ENCODE measurements at places on chromosomes 6 and 20. TPM values are rescaled to one million over a fixed set of nuclear protein-coding genes. Genes with fewer than 3 reads are reported as not detected.

GRCh38 chr6:5524110-5524509 lies 262.8 kb downstream of the FARS2 start:
- DNase-seq, result no peak

GRCh38 chr6:144362042-144363018 lies 77.2 kb downstream of the UTRN start:
- DNase-seq, result no peak

DNA sequence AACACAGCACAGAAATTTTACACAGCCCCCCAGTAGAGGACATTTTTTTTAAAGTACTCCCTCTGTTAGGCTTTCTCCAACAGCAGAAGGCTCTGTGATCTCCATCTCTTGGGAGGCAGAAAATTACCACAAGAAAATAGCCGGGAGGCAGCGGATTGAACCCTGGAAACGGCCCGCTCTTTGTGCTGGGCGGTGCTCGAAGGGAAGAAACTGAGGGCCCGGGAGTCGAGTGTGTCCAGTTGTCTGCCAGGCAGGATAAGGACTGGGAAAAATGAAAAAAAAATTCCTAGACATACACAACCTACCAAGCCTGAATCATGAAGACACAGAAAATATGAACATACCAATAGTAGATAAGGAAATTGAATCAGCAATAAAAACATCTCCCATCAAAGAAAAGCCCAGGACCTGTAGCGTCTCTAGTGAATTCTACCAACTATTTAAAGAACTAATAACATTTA lies 31.5 kb downstream of the POM121L2 start:
- no peak for DNase-seq

DNA sequence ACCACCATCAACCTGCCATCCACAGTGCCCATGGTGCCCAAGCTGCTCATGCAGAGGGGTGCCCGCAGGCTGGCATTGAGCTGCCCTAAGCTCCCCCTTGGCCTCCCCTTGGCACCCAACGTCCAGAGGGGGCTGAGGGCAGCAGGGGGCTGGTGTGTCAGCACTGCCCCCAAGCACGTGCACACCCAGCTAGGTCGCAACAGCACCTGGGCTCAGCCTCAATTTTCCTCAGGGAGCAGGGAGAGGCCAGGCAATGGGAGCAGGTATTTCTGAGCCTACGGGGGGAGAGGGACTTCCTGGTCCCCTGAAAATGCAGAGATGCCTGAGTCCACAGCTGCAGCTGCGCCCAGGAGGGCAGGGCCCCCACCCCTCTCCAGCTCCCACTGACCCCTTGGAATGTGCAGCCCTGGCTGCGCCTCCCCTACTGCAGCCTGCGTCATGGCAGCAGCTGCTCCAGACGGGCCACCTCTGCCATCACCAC lies 204.2 kb downstream of the ANKRD60 start:
- DNase-seq, result no peak

The MAS1 gene
- total RNA-seq, result 0.06 TPM

DNA sequence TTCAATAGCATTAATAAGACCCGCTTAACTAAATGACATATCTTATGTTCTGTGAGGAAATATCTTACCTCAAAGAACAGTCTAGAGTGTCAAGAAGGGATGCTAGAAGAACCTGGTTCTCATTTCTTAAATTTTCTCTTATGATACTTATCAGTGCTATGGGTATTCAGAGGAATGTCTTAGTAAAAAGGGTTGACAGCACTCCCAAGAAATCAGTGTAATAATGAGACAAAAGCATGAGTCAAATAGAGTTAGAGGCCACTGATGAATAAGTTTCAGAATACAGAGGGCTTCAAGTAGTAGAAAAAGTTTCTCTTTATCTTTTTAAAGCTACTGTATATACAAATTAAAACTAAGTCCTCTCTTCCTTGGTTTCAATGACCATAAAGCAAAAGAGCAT lies 242.8 kb downstream of the GJA1 start:
- no peak for DNase-seq

DNA sequence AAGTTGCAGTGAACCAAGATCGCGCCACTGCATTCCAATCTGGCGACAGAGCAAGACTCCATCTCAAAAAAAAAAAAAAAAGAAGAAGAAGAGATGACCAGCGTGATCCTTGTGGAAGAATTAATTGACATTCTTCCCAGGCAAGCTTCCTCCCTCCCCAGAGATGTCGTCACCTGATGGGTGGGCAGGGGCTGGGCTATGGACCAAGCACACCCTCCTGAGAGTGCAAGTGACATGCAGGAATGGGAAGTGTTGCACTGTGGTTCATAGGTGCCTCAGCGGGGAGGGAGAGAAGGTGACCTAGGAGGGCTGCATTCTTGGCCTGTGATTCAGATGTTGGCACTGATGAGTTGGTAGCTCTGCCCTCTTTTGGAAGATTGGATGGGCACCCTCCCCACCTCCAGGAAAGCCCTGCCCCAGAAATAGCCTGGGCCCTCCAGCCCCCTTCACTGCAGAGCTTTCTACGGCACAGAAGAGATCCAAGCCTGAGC lies 37.8 kb downstream of the TAF8 start:
- DNase-seq, result peak; percentile 33

GRCh38 chr20:45011108-45011526 lies 44.8 kb downstream of the STK4 start:
- DNase-seq, result peak; percentile 65

DNA sequence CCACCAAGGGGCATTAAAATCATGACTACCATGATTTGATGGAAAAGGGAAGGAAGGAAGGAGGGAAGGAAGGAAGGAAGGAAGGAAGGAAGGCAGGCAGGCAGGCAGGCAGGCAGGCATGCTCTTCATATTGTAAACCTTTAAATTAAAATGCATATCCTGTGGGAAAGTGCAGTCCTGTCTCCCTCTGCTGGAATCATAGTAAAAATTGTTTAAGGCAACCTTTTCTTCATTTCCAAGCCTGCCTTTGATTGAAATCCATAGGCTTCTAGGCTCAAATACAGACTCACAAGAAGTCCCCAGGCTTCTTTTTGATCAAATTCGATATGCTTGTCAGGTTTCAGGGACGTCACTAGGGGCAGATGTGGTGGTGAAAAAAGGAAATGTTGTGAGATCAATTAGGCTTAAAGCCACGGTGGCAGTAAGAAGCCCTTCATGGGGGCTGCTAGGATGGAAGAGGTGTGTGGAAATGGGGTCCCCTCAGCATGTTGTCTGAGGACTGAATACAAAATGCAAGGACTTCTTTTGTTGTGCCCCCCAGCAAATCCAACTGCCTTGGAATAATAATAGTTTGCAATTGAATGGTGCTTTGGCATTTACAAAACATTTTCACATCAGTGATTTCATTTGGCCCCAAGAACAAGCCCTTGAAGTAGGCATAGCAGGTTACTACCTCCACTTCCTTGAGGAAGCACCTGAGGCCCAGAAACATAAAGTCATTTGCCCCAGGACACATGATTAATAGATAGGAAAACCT lies 25.6 kb upstream of the GABRR1 start:
- DNase-seq, result no peak

The MTFR2 gene
- 1.2 TPM for total RNA-seq

DNA sequence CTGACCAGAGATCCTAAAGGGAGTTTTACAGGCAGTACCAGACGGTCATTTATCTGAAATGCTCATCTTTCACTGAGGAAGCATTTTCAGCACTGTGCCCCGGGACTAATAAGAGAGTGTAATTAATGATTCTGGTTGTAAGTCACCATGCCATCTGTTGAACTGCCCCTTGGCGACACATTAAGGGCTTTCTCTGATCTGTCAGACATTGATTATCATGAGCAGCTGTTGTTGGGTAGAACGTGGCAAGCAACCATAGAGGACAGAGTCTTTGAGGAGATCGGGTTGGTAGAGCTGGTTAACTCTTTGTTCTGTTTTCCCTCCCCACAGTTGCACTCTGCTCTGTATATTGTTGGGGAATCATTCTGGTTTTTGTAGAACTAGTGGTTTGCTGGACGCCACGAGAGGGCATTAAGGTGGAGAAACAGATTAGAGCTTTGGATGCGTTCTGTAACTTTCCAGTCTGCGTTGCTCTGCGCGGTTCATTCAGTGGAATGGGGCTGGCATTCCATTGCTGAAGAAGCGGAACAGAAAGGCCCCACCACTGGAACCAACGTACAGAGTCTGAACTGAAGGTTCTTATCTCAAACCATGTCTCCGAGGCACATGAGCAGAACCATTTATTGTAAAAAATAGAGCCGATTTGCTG lies 34.3 kb downstream of the RPRD1B start:
- DNase-seq, result no peak

The SAMD3 gene
- 1.6 TPM for total RNA-seq

DNA sequence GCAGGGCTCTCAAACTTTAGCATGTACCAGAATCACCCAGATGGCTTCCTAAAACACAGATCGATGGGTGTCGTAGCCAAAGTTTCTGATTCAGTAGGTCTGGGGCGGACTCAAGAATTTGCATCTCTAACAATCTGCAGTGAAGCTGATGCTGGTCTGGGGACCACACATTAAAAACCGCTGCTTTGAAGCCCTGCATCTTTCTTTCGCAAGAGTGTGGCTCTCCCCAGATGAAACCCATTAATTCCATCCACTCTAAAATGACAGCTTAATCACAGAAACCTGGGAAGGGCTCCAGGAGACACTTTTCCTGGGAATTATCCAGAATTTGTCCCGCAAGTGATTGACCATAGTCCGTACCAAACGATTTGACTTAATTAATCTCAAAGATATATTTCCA lies 319.8 kb upstream of the PLCB4 start:
- no peak for DNase-seq

DNA sequence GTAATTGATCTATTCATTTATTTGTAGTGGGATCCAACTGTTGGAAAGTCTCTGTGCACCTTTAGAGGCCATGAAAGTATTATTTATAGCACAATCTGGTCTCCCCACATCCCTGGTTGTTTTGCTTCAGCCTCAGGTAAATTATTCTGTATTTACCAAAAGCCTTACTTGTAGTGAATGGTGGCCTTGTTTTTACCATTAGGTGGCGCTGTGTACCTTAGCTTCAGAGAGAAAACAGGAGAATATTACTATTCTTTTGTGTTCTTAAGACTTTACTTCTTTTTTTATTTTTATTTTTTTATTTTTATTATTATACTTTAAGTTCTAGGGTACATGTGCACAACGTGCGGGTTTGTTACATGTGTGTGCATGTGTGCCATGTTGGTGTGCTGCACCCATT lies 23.7 kb downstream of the PEX7 start:
- no peak for DNase-seq

The TMEM200A gene
- total RNA-seq, result 0.45 TPM

DNA sequence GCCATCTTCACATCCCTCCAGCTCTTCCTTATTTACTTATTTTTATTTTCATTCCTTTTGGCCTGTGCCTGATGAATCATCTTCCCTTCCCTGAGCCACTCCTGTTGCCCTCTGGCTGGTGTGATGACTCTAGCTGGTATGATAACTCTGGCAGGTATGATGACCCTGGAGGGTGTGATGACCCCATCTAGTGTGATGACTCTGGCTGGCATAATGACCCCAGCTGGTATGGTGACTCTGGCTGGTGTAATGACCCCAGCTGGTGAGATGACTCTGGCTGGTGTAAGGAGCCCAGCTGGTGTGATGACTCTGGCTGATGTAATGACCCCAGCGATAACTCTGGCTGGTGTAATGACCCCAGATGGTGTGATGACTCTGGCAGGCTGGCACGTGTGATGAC lies 426.8 kb downstream of the QKI start:
- no peak for DNase-seq

- DNase-seq, result no peak
These were observed 940.5 kb upstream of the MANEA start for GRCh38 chr6:94636780-94637385.

DNA sequence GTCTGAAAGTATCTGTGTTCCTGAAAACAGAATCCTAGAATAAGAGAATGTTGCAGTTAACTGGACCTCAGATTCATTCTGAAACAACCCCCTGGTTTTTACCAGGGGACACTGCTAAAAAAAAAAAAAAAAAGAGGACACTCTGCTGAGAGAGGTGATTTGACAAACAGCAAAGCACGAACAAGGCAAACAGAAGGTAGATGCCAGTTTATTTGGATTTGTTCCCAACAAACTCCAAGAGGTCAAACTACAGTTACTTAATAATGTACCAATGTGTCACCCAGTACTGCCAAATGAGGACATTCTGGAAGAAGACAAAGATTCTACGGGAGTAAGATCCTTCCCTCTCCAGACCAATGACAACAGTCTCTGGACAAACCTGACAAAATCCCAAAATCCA lies 40.6 kb upstream of the SLC22A16 start:
- no peak for DNase-seq

GRCh38 chr6:91299544-91300491 lies 712.9 kb upstream of the MAP3K7 start:
- DNase-seq, result peak; percentile 53

GRCh38 chr6:113697632-113698410 lies 159.3 kb upstream of the MARCKS start:
- DNase-seq, result no peak

- no peak for DNase-seq
These were observed 11.0 kb downstream of the C6orf118 start for GRCh38 chr6:165298402-165298801.

DNA sequence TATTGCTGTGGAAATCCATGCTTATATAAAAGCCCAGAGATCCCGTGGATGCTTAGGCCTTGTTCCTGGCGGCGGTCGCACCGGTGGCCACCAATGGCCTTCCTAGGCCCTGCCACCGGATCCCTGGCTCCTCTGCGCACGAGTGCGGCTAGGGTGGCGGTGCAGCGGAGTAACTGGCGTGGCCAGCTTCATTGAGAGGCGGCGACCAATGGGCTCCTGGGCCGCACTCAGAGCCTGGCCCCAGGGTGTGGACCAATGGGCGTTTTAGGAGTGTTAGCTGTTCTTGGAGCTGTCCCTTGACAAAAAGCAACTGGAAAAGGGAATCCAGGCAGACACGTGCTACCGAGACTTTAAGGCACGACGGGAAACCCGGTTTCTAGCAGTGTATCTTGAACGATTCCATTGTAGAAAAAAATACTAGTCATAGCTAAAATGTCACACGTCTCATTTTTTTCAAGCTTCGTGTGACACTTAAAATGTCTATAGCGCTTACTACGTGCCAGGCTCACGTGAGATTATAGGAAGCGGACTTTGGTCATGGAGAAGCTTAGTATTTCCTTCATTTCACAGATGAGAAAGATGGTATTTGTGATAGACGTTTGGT lies 1.7 kb downstream of the AMD1 start:
- peak; percentile 95 for DNase-seq

The MEP1A gene
- total RNA-seq, result not detected

- no peak for DNase-seq
These were observed 58.3 kb downstream of the TENT5A start for GRCh38 chr6:81694207-81694606.

The SYNDIG1 gene
- 26.3 TPM for total RNA-seq

- DNase-seq, result no peak
These were observed 60.1 kb downstream of the SESN1 start for GRCh38 chr6:109034526-109034925.

The OVOL2 gene
- total RNA-seq, result not detected

The LIN28B gene
- total RNA-seq, result not detected

DNA sequence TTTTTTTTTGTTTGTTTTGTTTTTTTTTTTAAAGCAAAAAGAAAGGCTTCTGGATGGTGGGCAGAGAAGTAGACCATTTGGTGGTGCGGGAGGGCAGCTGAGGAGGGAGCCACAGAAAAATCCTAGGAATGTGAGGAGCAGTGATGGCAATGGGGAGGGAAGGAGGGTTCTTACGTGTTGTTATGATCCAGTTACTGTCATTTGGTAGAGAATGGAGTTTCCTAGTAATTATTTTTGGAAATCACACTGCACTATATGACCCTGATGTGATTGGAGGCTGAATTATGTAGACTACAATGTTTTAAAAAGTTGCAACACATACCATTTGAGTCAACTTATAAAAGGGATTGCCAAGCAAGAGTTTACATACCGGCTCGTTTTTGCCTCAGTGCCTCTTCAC lies 22.1 kb downstream of the ADGRF5 start:
- DNase-seq, result no peak
